Breast epithelium (tissue), 4 donors: ENCODE measurements at places on chromosomes 7 and 10. TPM values are rescaled to one million over a fixed set of nuclear protein-coding genes. Genes with fewer than 3 reads are reported as not detected.

DNA sequence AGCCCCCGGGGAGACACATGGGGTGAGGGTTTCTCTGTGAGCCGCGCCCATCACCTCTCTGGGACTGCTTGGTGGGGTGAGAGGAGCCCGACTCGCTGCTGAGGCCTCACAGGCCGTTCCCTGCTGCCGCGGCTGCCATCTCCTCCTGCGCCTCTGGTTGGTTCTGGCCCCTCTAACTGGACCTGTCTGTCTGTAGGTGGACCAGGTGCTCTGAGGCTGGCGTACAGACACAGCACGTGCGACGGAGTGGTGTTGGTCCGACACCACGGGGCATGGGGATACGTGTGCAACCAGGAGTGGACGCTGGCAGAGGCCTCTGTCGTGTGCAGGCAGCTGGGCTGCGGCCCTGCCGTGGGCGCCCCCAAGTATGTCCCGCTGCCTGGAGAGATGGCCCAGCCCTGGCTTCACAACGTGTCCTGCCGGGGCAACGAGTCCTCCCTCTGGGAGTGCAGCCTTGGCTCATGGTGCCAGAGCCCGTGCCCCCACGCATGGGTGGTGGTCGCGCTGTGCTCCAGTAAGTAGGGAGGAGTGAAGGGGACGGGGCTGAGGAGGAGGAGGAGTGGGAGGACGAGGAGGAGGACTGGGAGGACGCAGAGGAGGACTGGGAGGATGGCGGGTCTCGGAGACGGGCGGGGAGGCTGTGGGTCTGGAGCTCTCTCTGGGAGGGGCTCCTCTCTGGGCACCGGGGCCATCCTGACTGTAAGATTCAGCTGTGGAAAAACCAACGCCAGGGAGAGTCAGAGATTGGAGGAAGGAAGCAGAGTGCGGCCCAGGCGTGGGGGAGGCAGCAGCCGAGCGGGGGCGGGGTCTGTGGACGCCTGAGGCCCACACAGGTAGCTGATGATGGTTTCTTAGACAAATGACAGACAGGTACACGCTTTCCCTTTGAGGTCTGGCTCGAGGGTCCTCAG, 2.6 kb downstream of the SCART1 start:
- peak; percentile 2 for DNase-seq
- H3K27ac ChIP-seq, result no peak overlapping the region
- no peaks in the 10 kb centered on the region for H3K36me3 ChIP-seq
- H3K27me3 ChIP-seq, result no peaks in the 10 kb centered on the region
- H3K4me1 ChIP-seq, result no peaks in the 10 kb centered on the region

The LRRC18 gene
- total RNA-seq, result not detected

The TRIM24 gene
- 15.0 TPM for total RNA-seq

DNA sequence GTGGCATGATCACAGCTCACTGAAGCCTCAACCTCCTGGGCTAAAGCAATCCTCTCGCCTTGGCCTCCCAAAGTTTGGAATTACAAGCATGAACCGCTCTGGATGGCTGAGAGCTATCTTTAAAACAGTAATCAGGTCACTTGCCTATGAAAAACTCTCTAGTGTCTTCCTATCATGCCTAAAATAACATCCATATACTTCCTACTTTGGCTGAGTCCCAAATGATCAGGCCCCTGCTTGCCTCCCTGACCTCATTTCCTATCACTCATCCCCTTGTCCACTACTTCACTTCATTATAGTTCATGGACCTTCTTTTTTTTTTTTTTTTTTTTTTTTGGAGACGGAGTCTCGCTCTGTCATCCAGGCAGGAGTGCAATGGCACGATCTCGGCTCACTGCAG, 28.0 kb downstream of the SEPTIN7 start:
- H3K36me3 ChIP-seq, result no peaks in the 10 kb centered on the region
- H3K27me3 ChIP-seq, result no peaks in the 10 kb centered on the region
- DNase-seq, result no peak
- no peak overlapping the region for H3K4me3 ChIP-seq

DNA sequence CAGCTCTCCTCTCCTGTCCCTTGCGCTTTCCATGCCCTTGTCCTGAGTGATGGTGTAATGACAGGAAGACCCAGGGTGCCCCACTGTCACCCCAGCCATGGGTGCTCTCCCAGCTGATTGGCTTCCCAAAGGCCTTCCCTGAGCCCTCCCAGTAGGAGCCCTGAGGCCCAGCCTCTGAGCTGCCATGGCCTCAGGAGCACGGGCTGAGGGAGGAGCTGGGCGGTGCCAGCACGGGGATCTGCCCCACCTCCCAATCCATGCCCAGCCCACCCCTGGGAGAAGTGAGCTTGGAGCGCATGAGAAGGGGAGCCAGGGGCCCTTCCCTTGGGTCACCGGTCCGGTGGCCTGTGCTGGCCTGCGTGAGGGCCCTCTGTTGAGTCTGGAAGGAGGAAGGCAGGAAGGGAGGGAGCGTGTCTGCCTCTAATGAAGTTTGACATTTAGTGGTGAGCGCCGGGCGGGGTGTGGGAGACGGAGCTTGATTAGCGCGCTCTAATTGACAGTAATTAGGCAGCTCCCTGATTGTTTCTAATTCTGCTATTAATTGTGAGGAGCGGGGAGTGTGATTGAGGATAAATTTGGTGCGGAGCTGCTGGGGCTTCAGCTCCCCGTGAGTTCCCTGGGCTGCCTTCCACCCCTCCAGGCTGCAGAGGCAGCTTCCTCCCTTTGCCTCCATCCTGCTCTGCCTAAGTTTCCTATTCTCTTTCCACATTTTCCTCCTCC, 28.3 kb downstream of the GBX1 start:
- H3K4me1 ChIP-seq, result no peaks in the 10 kb centered on the region
- H3K4me3 ChIP-seq, result no peak overlapping the region
- H3K27me3 ChIP-seq, result no peaks in the 10 kb centered on the region
- H3K36me3 ChIP-seq, result peaks cover 10% of the 10 kb centered on the region
- no peak overlapping the region for H3K27ac ChIP-seq

GRCh38 chr10:58672845-58673244, 160.2 kb downstream of the BICC1 start:
- DNase-seq, result no peak
- H3K4me1 ChIP-seq, result no peaks in the 10 kb centered on the region
- no peak overlapping the region for H3K27ac ChIP-seq
- no peaks in the 10 kb centered on the region for H3K36me3 ChIP-seq
- H3K4me3 ChIP-seq, result no peak overlapping the region
- H3K27me3 ChIP-seq, result no peaks in the 10 kb centered on the region

The EZH2 gene
- 4.8 TPM for total RNA-seq

GRCh38 chr10:21317902-21318301, 207.6 kb downstream of the SKIDA1 start:
- no peaks in the 10 kb centered on the region for H3K36me3 ChIP-seq
- H3K27me3 ChIP-seq, result no peaks in the 10 kb centered on the region
- no peak overlapping the region for H3K4me3 ChIP-seq
- H3K27ac ChIP-seq, result no peak overlapping the region
- peaks cover 2% of the 10 kb centered on the region for H3K4me1 ChIP-seq

DNA sequence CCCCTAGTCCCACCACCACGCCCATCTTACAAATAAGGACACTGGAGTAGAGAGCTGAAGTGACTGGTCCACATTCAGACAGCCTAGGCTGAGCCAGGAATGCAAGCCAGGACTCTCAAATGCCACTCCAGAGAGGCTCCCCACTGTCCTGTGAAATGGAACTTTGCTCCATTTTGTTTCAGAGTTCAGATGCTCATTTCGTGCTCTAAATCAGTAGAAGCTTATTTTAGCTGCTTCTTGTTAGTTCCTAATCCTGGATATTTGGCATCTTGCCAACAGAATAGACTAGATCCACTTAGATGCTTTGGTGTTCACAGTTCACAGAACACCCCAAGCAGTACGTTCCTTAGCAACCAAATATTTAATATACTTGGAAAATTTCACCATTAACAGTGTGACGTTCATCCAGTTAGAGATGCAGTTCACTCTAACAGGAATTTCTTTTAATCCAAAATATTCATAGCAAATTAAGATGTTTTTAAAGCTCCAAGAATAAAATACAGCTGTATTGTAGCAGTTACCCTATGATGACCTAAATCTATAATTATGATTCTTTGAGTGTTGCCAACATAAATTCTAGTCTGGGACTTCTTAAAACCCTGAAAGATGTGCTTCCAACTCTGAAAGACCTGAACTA, 7.3 kb downstream of the MMP21 start:
- H3K36me3 ChIP-seq, result no peaks in the 10 kb centered on the region
- DNase-seq, result no peak
- H3K4me3 ChIP-seq, result no peak overlapping the region
- peak overlapping the region; percentile 4 for H3K27ac ChIP-seq
- H3K4me1 ChIP-seq, result no peaks in the 10 kb centered on the region

The FAM180A gene
- 9.1 TPM for total RNA-seq

The KCNMA1 gene
- total RNA-seq, result 37.8 TPM

The PRF1 gene
- 4.3 TPM for total RNA-seq

The FAM200A gene
- total RNA-seq, result 10.2 TPM

The ANTXRL gene
- not detected for total RNA-seq

DNA sequence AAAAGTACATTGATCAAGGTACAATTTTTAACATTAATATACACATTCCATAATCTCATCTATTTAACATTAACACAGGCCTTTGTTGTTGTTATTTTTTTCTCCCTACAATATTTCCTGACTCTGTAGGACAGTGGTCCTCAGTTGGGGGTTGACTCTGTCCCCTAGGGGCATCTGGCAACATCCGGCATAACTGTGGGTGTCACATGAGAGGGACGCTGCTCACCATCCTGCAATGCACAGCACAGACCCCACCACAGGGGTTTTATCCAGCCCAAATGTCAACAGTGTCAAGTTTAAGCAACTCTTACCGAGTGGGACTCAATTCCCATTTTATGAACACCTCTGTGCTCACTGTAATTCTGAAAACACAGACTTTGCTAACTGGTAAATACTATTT, 8.8 kb downstream of the IDI1 start:
- H3K36me3 ChIP-seq, result peaks cover 5% of the 10 kb centered on the region
- H3K27ac ChIP-seq, result no peak overlapping the region
- H3K27me3 ChIP-seq, result no peaks in the 10 kb centered on the region
- peaks cover 5% of the 10 kb centered on the region for H3K4me1 ChIP-seq

The CPXM2 gene
- 7.2 TPM for total RNA-seq

DNA sequence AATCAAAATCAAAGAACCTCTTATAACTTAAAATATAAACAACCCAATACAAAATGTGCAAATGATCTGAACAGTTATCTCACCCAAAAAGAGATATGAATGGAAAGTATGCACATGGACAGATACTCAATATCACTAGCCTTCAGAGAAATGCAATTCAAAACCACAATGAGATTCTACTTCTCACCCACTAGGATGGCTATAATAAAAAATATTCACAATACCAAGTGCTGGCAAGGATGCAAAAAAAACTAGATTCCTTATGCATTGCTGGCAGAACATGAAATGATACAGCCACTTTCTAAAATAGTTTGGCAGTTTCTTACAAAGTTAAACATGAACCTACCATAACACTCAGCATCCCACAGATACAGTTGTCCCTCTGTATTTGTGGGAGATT, 130.1 kb upstream of the LRRN3 start:
- DNase-seq, result no peak
- H3K27me3 ChIP-seq, result no peaks in the 10 kb centered on the region
- no peaks in the 10 kb centered on the region for H3K36me3 ChIP-seq
- no peak overlapping the region for H3K4me3 ChIP-seq
- H3K4me1 ChIP-seq, result no peaks in the 10 kb centered on the region

DNA sequence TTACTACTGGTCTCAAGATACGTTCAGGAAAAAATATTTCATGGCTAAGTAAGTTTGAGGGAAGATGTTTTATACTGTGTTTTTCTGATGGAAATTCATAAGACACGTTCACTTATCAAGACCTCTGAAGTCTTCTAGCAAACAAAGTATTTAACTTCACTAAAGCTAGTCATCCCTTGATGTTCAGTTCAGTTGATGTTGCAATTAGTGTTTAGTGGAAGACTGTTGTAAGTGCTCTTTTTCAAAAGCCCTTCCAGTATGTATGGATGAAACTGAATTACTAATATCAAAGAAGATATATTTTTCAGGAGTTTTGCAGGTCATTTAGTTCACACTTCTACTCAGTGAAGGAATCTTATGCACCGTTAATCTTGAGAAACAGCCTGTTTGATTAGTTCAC, 25.1 kb downstream of the CUL1 start:
- H3K36me3 ChIP-seq, result no peaks in the 10 kb centered on the region
- no peak for DNase-seq
- H3K27ac ChIP-seq, result no peak overlapping the region
- no peak overlapping the region for H3K4me3 ChIP-seq
- peaks cover 11% of the 10 kb centered on the region for H3K4me1 ChIP-seq
- H3K27me3 ChIP-seq, result no peaks in the 10 kb centered on the region
